ENCODE measurements at places on chromosomes 1 and 21. TPM values are rescaled to one million over a fixed set of nuclear protein-coding genes. Genes with fewer than 3 reads are reported as not detected.

- no peak for DNase-seq
Observed at GRCh38 chr1:198730952-198731351, 92.1 kb downstream of the PTPRC start.

DNA sequence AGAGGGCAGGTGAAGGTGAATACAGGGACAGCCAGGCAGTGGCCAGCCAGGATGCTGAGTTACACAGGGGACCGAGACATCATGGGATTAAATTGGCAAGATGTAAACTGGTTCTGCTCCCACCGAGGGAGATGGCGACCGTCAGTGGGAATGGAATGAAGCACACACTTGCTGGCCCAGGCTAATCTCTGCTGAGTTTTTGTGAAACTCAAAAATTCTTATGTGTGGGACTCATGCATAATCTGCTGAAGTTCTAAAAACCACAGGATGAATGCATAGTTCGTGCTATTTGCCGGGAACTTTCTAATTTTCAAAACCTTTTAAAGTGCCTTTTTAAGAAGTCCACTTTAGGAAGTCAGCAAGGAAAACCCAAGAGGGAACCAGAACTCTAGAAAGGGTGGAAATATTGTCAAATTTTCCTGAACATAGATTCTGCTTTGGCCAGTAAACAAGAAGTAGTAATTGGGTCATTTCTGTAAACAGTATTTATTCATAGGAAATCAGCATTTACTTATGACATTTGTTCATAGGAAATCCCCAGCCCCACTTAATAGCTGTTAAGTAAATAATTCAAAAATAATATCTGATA is 85.4 kb upstream of the ROR1 start:
- DNase-seq = no peak

DNA sequence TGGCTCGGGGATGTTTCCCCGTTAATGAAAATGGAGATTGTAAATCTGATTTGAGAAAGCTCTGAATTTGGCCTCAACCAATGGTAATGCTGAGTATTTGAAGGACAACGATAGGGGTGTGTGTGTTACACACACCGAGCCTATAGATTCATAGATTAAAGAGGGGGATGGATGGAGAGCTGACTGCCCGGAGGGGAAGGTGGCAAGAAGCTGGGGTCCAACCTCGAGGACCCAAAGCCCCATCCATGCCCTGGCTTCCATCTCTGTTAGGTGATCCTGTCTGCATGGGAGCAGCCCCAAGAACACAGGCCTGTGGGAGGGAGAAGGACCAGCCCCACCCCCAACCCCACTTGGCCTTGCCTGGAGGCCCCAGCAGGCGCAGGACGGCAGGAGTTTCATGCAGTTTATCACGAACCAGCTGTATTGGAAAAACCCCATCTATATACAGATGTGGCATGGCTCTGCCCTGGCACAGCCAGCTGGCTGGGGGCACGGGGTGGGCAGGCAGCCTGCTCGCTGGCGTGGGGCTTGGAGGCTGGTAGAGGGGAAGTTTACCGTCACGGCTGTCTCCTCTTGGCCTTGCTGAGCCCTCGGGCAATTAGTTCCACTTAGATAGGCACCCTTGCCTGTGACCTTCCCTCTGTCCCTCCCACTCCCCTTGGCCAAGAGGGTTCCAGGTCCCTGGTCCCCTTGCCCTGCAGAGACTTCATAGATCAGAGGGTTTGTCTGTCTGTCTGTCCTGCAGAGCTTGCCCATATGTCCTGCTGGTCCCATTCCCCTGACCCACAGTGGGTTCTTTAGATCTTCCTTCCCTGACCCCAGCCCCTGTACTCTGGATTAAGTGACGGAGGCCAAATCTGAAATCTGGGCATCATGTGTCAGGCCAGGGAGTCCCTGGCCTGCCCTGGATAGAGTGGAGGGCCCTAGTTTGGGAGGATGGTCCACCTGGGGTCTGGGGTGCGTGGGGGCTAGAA is 3.0 kb downstream of the HSPB7 start:
- no peak for DNase-seq

DNA sequence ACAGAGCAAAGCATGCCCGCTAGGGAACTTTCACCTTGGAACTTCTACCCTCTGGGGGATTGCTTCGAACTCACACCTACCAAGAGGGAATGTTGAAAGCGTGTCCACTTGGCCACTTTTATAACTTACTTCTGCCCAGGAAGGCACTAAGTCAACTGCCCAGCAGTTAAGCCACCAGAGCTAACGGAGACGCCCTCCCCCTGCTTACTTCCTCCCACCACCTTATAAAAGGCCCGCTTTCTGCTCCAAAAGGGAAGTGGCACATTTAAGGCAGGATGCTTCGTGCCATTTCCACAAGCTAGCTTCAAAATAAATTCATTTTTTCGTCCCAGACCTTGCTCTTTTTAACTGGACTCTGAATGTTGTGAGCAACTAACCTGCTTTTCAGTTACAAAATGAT is 3.2 kb upstream of the AK2 start:
- no peak for DNase-seq

GPR157 gene
- 7.3 TPM for total RNA-seq

DNA sequence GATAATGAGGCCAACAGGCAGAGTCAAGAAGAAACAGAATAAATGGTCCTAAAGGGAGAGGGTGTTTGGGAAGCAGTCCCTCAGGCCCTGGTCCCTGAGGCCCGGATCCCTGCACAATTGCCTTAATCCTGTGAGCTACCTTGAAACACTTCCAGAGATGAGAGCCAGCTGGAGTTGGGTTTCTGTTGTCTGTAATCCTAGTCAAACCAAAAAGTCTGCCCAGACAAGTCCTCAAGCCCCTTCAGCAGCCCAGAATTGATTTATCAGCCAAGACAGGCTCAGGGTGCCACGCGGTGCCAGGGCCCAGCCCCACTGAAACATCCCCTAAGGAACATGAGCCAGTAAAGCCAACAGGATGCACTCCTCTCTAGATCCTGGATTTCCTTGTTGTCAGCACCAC is 16.4 kb upstream of the CLSTN1 start:
- DNase-seq = no peak

BEND5 gene
- 5.6 TPM for total RNA-seq

All from T-cell (primary cell).